ENCODE measurements at places on chromosomes 2 and 18.

GRCh38 chr2:207810200-207810788 is 40.6 kb upstream of the FZD5 start:
- no peak for DNase-seq

- DNase-seq, result no peak
Observed at GRCh38 chr2:71611781-71612527, 158.6 kb downstream of the DYSF start.

DNA sequence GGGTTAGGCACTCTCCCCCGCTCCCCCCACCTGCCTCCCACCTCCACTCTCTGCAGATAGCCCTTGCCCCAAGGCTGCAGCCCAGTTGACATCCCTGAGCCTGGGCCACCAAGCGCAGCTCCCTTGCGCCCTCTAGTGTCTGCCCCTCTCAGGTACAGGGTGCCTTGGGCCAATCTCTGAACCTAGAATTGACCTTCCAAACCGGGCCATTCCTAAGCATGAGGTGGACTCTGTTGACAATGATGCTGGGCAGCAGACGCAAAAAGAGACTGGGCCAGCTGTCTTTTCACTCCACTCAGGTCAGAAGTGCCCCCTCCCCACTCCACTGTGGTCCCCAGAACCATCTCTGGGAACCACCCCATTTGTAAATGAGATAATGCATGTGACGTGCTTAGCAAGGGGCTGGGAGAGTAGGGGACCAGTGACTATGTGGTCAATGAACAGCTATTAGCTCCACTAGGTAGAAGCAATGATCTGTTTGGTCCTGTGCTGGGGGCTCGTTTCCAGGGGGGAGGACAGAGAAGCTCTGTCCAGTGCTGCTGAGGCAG is 43.3 kb upstream of the PLB1 start:
- no peak for DNase-seq

- DNase-seq, result no peak
Observed at GRCh38 chr2:40268566-40268965, 183.3 kb downstream of the SLC8A1 start.

- no peak for DNase-seq
Observed at GRCh38 chr2:233814056-233814835, 36.1 kb downstream of the MROH2A start.

Data from NCI-H1436 treated with DMSO at 0.1 percent for 48 hours (cell line).